ENCODE measurements at places on chromosomes 3 and 15. TPM values are rescaled to one million over a fixed set of nuclear protein-coding genes. Genes with fewer than 3 reads are reported as not detected.

DNA sequence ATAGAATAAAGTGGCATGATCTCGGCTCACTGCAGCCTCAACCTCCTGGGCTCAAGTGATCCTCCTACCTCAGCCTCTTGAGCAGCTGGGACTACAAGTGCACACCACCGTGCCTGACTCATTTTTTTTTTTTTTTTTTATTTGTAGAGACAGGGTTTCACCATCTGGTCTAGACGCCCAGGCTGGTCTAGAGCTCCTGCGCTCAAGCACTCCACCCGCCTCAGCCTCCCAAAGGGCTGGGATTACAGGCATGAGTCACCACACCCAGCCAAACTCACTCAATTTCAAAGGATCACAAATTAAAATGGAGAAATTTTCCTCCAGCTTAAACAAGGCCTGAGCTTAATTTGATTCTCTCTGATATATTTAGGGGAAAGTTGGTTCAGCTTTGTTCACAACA is 27.3 kb upstream of the NMB start:
- H3K4me3 ChIP-seq, result no peak overlapping the region
- H3K4me1 ChIP-seq, result peaks cover 37% of the 10 kb centered on the region
- H3K27me3 ChIP-seq, result no peaks in the 10 kb centered on the region
- no peak overlapping the region for H3K27ac ChIP-seq

- H3K4me3 ChIP-seq, result no peak overlapping the region
- DNase-seq, result no peak
- no peaks in the 10 kb centered on the region for H3K27me3 ChIP-seq
- H3K4me1 ChIP-seq, result no peaks in the 10 kb centered on the region
- H3K36me3 ChIP-seq, result peaks cover 3% of the 10 kb centered on the region
Observed at GRCh38 chr15:36323615-36324014, 255.8 kb upstream of the CDIN1 start.

SERINC4 gene
- total RNA-seq, result 0.23 TPM

- H3K36me3 ChIP-seq, result no peaks in the 10 kb centered on the region
- no peak overlapping the region for H3K27ac ChIP-seq
- H3K4me1 ChIP-seq, result no peaks in the 10 kb centered on the region
- no peak for DNase-seq
Observed at GRCh38 chr3:149630806-149631205, 27.0 kb downstream of the WWTR1 start.

- no peaks in the 10 kb centered on the region for H3K36me3 ChIP-seq
- peaks cover 9% of the 10 kb centered on the region for H3K4me1 ChIP-seq
- no peak overlapping the region for H3K27ac ChIP-seq
- peaks cover 26% of the 10 kb centered on the region for H3K27me3 ChIP-seq
- no peak for DNase-seq
Observed at GRCh38 chr3:134857356-134857755, 62.3 kb downstream of the EPHB1 start.

GRCh38 chr3:16151109-16151508 is 23.4 kb upstream of the GALNT15 start:
- H3K4me1 ChIP-seq, result peaks cover 15% of the 10 kb centered on the region
- no peak overlapping the region for H3K4me3 ChIP-seq
- no peak for DNase-seq
- H3K27me3 ChIP-seq, result peaks cover 12% of the 10 kb centered on the region

NR2E3 gene
- total RNA-seq, result not detected

Measured in activated T-cell treated with anti-CD3 and anti-CD28 coated beads, Interleukin-2, amount 50 U/mL, for 72 hours (primary cell).